ENCODE measurements at places on chromosomes 3 and 15.
A peak's percentile ranks its signal among the peaks of the same experiment; 100 is the strongest.

GRCh38 chr3:140097874-140098635 lies 163.1 kb downstream of the CLSTN2 start:
- DNase-seq = no peak

- DNase-seq = no peak
Measured at GRCh38 chr3:11118181-11118682, 36.1 kb upstream of the HRH1 start.

- DNase-seq = no peak
Measured at GRCh38 chr3:139975594-139976365, 40.8 kb downstream of the CLSTN2 start.

- DNase-seq = no peak
Measured at GRCh38 chr15:75916978-75917377, 13.3 kb downstream of the FBXO22 start.

GRCh38 chr3:167940241-167940640 lies 155.5 kb downstream of the GOLIM4 start:
- DNase-seq = no peak

DNA sequence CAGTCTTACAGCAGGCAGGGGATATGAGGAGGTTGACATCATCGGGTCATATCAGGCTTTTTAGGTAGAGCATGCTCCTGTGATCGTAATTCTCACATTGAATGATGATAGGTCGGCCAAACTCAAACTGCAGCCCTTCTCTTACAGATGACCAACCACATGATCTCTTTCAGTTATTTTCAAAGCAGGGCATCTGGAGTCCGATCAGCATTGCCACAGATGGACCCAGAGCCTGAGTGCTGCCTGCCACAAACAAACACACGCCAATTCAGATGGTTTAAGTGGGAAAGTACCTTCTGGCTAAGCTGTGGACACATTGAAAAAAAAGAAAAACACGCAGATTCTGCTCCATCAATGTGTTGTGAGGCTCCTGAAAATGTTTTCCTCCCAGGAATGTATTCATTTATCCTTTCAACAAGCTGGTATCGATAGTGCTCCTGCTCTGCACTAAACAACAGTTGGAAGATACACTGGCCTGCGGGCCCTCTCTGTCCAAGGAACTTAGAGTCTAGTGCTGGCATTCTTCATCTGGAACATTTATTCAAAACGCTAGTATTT lies 31.2 kb downstream of the ARPP21 start:
- DNase-seq = no peak

GRCh38 chr15:76140074-76140464 lies 80.3 kb downstream of the TMEM266 start:
- DNase-seq = no peak

DNA sequence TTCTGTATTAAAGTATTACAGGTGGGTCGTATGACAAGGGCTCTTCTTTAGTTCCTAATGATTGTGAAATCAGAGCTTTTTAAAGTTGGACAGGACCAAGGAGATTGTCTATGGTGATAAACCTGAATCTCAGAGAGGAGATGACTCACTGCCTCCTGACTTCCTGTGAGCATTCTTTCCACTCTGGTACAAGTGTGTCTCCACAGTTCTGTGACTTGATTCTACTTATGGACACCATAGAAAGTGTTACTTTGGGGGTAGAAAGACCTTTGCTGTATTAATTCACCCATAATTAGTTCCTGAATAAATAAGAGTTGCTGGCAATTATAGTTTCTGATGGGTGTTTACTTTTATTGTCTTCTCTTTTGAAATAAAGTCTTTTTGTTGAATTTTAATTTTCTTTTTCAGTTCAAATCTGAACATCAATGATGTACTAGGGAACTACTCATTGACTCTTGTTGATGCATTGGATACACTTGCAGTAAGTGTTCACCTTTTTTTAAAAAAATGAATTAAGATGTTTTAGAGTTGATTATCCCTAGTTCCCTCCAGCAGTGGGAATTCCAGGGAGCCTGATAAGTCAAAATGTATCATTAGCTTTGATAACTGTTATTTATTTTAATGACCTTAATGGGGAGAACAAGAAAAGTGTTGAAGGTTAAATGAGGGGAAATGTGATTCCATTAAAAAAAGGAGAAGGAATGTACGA lies 7.4 kb downstream of the EDEM1 start:
- no peak for DNase-seq

- no peak for DNase-seq
Measured at GRCh38 chr15:79299126-79299840, 11.6 kb upstream of the TMED3 start.

DNA sequence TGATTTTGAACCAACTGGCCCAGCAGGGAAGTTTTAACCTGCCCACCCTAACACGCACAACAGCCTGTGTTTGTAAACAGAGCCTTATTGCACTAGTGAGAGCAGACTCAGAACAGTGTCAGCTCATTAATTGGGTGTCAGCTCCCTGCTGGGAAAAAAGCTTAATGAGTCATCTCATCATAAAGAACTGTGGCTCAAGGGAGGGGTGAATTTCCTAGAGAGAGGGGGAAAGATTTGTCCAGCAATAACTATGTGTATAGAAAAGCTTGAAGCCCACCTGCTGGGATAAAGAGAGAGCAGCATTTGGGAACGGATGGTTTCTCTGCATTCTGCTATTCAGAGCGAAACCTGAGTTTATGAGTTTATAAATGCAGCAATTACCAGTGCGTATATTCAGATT lies 48.9 kb upstream of the GMNC start:
- DNase-seq = no peak

DNA sequence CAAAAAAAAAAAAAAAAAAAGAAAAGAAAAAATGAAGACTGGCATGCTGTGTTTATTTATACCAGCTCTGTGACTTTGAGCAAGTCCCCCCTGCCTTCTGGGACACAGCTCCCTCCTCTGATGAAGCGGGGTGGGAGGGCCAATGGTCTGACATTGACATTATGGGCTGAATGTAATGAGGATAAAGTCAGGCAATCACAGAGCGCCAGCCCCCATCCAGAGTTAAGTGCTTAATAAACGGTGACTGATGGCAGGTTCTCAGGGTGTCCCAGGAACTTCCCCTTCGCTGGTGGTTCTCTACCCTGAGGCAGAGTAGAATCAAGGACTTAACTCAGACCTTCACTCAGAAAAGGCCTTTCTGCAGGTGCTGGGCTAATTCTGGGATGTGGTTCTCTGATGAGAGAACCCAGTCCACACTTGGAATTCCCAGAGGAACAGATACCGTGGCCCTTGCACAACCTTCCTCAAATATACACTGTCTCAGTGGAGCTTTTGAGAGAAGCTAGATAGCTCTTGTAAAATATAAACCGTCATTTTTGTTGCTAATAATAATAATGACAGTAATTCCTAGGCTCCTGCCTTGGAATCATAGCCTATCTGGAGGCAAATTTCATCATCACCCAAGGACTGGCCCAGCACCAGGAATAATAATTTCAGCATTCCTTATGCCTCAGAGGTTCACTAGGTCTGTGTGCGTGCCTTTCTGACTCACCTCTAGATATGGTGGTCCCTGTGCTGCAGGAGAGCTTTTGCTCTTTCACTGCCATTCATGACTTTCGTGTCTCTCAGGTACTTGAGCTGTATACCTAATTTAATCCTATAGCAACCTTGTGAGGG lies 115.8 kb downstream of the RPLP1 start:
- DNase-seq = no peak

DNA sequence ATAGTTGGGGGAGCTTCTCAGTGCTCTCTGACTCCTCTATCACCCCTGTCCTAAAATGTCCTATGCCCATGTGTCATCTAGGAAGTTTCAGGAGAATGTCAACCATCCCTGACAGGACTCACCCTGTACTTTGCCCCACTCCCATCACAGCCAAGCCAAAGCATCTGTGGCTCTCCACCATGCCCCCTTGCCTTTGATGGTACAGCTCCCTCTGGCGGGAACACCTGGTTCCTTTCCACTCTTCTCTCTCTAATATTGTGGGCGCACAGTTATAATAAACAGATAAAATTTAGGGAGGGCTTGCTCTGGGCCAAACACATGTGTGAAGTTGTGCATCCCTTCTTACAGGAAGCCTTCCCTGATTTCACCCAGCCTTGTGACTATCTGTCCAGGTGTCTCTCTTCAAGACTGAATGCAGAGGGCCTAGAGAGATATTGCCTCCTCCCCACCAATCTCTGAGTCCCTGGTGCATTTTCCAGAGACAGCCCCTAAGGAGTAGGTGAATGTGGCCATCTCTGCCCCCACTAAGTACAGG lies 62.8 kb downstream of the ISG20 start:
- peak; percentile 70 for DNase-seq

- peak; percentile 81 for DNase-seq
Measured at GRCh38 chr3:25783661-25784512, 644 bp upstream of the NGLY1 start.

GRCh38 chr3:108322352-108322751 lies 26.0 kb downstream of the HHLA2 start:
- no peak for DNase-seq

DNA sequence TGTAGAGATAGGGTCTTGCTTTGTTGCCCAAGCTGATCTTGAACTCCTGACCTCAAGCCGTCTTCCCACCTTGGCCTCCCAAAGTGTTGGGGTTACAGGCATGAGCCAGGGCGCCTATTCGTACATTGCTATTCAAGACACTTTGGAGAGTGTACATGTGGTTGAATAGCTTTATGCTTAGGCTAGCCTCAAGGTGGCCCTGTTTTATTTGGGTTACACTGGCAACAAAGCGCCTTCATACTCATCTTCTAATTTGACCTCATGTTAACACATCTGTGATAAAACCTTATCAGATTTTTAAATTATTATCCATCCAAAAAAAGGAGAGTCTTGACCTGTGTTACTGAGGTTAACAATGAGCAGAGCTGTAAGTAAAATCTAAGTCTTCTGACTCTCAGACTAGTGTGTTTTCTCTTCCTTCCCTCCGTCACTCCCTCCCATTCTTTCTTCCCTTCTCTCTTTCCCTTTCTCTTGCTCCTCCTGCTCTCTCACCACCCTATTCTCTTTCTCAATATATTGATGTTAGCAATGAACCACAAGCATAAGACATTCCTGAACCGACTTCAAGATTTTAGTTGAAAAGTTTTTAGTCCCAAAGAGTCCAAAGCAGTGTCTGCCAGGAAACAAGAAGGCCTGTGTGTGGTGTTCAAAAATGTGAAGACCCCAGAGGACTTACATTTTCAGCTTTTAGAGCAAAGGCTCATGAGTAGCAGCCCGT lies 603.7 kb upstream of the CFAP20DC start:
- no peak for DNase-seq
